AG10803 (cell line): ENCODE measurements at places on chromosomes 16 and 17.

GRCh38 chr16:49824593-49824992, 31.3 kb downstream of the ZNF423 start:
- no peak for DNase-seq

DNA sequence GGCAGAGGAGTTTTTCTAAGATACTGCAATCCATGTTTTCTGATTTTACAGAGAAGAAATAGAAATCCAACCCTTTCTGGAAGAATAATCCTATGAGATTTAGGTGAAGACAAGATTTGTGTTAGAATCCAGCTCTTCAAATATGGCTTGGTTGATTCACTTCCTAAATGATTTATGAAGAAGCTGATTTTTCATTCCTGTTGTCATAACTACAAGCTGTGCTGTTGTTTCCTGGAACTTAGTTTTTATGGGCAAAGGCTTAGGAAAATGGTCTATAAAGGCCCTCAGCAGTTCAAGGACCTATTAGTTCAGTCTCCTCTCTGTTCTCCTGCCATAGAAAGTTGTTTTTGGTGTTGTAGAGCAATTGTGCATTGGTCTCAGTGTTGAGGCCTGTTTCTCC, 174.2 kb upstream of the FAM20A start:
- DNase-seq, result peak; percentile 54

DNA sequence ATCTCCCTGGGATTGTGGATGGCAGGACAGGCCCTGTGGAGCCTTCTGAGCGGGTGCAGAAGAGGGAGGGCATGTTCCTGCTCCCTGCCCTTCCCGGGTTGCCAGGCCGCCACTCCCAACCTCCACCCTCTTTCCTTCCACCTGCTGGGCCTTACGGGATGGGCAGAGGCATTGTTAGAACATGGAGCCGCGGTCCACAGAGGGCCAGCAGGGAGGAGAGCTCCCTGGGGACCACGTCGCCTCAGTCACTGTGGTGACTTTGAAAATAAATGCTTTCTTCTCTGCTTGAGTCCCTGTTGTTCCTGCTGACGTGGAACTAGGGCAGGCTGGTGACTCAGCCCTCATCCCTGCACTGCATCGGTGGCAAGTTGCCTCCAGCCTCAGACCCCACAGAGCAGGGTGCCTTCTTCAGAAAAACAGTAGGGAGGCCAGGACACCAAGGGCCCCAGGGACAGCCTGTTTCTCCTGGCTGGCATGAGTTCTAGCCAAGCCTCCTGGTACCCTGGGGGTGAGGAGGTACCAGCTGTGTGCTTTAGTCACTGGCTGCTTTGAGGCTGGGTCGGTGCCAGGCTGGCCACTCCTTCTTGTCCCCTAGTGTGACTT, 224.9 kb downstream of the SEC14L1 start:
- peak; percentile 88 for DNase-seq

DNA sequence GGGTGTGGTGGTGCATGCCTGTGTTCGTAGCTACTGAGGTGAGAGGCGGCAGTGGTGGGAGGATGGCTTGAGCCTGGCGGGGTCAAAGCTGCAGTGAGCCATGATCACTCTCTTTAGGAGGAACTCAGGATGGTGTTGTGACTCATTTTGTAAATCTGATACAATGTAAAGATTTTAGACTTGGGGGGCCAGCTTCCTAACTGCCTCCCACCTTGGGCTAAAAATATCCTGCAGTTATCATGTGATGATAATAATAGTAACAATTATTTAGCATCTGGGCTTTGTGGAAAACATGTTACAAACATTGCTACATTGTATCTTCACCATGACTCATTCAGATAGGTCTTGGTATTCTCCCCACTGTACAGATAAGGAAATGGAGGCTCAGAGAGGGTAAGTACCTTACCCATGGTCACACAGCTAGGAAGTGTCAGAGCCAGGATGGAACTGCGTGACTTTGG, 7.4 kb downstream of the CTNS start:
- no peak for DNase-seq

GRCh38 chr17:67315865-67316264, 50.5 kb downstream of the PSMD12 start:
- no peak for DNase-seq

DNA sequence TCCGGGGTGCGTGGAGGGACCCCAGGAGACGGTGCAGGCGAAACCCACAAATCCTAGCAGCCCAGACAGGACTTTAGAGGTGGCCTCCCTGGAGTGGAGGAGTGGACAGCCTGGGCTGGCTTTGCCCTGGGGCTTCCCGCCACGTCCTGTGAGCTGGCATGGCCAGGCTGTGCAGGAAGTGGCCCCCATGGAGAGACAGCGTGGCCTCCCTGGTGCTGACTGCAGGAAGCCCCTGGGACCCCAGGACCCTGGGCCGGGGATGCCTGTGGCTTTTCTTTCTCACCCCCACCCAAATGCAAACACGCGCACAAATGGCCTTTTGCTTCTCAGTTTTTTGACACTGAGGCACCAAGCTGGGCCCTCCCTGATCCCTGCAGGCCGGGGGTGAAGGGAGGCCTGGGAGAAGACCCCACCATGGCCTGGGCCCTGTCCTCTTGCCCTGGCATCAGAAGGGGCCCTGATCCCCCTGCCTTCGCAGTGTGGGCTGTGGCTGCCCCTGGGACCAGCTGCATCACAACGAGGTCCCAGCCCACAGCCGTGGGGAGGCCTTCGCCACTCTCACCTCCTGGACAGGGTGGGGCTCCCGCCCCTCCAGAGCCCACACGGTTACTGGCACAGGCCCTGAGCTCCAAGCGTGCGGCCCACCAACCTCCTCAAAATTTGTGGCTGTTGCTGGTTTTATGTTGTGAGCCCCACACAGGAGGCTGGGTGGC, 51.6 kb upstream of the PABPN1L start:
- DNase-seq, result no peak

DNA sequence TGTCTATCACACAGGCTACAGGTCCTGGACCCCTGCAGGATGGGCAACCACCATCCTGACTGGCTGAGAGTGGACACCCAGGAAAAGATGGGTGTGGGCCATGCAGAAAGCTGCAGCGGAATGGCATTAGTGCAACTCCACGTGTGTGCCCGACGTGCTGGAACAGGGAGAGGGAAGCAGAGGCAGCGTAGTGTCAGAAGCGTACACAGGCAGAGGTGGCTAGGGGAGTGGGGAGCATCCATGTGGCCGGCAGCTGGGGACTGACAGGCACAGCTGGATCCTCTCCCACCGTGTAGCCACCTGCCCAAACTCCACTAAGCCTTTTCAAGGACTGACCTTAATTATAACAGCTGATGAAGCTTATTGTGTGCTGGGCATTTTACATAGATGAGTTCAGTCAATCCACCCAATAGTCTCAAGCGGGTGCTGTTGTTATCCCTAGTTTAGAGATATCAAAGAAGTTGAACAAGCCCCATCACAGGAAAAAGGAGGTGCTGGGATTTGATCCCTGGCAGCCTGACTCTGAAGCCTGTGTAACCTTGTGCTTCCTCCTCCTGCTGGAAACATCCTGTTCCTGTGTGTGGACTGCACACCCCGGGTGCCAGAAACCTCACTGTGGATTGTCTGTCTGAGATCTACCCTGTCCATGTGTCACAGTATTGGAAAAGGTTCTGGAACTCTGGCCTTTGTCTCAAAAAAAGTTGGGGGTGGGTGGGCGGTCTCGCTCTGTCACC, 114.0 kb downstream of the PRKCA start:
- DNase-seq, result no peak

GRCh38 chr17:3389791-3390190, 3.7 kb upstream of the OR3A2 start:
- no peak for DNase-seq

- no peak for DNase-seq
These were observed 540 bp upstream of the CD300LF start for GRCh38 chr17:74713171-74713755.

DNA sequence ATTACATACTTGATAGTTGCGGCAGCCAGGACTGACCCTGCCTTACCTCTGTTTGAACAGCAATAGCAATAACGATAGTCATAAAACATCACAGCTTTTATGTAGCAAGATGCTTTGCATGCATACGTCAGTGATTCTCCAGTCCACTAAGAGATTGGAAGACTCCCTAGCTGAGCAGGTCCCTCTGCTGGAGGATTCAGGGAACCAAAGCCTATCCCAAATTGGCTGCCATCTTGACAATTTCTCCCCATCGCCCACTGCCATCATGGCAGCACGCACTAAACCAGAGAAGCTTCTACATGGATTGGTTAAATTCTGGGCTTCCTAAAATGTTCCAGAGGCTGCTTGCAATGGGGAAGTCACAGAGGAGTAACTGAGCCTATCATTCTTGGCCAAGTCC, 360.6 kb upstream of the XYLT1 start:
- DNase-seq, result peak; percentile 22

DNA sequence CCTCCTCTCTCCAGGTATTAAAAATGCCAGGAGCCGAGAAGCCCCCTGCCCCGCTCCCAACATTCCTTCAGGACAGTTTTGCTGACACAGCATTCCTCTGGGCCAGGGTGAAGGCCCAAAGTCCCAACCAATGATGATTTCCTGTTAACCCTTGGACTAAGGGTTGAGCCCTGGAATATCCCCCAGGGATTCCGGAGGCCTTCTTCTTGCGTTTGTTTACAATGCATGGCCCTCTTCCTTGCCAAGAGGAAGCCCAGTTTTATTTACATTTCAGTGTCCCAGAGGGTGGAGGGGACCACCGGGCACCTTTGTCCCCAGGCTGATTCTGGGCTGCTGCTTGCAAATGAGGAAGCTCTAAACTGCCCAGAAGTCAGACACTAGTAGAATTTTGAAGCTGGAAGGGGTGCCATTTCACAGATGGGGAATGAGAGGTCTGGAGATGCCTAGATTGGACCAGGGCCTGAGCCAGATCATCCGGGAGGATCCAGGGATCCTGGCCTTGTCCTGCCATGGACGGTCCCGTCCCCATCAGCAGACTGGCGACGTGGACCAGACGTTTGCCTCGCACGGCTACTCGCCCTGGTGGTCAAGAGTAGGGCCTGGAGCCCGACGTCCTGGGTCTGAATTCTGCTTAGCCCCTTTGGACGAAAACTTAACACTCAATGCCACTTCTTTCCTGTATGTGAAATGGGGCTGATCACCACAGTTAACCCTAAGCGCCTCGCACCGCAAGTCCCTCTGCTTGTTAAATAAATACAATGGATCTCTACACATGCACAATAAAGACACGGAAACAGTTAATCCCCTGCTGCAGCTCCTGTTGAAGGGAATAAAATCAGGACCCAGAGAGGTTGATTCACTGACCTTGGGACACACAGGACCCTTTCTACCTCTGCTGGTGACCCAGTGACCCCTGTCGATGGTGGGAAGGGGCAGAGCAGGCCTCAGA, 55.6 kb upstream of the CIBAR2 start:
- DNase-seq, result no peak

DNA sequence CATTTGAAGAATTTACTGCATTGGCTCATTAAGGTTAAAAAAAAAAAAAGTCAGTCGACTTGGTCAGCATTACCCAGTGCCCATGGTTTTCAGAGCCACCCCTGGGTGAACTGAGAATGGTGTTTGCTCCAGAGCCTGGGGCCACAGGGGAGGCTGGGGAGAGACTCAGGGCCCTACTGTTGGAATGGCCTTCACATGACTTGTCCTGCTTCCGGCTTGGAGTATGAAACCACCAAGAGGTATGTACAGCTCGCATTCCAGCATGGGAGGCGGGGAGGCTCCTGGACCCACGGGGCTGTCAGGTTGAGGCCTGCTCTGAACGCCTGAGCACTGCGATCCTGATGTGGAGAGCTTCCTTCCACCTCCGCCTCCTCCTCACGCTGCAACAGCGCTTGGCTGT, 36.8 kb downstream of the MSI2 start:
- DNase-seq, result no peak

DNA sequence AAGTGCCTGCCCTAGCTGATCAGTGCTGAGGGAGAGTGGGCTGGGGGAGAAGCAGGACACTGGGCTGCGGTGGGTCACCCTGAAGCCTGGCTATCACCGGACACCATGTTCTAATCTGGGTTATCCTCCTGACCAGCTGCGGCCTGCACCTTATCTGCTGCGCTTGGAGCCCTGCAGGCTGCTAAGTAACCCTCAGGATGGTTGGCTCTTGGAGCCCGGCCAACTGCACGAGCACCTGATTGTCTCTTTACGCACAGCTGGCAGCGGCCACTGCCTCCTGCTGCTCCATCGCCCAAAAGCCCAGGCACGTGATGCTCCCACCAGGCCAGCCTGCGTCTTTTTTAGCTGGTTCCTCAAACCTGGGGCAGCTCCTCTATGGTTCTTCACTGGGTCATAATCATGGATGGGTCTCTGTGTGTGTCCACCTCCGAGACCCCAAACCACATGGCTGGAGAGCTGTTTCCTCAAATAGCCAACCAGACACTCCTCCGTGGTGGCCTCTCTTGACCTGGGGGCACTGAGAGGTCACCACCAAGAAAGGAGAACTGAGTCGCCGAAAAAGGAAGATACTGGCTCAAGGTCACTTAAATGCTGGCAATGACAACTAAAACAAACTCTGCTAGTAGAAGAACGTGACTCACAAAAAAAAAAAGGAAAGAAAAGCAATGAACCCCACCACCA, 21.7 kb downstream of the SPHK1 start:
- no peak for DNase-seq

- no peak for DNase-seq
These were observed 1.6 kb downstream of the HBA1 start for GRCh38 chr16:177981-178667.

- no peak for DNase-seq
These were observed 416 bp downstream of the METTL26 start for GRCh38 chr16:635573-636205.

DNA sequence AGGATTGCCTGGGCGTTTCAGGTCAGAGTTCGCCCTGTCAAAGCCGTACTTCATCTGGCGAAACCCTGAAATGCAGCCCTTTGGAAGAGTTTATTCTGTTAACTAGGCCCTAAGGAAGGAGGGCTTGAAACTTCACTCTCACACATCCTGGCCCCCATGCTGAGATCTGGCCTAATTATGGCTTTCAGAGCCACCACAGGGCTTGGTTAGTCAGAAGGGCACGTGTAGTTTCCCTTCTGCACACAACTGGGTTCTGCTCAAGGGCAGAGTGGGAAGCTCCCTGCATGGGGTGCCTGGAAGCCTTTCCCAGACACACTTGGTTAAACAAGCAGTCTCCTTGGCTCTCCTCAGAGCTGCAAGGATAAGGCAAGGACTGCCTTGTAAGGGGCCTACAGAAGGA, 397.3 kb downstream of the SHISA9 start:
- no peak for DNase-seq
